ENCODE measurements at places on chromosomes 11 and 22.

DNA sequence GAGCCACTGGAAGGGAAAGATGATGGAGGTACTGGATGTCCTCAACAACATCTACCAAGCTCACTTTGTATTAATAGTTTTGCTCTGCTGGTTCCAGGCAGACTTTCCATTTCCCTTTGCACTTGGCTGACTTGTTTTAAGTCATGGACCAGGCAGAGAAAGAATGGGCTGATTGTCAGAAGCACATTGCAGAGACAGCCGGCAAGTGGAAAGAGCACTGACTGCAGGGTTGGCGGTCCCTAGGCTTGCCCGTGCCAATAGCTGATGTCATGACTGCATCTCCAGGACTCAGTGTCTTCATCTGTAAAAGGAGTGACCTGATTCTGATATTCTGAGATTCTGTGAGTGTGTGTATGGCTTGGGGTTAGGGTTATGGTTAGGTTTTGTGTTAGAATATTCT lies 20.9 kb upstream of the NNMT start:
- DNase-seq, result no peak

- DNase-seq, result no peak
These were observed 29.6 kb upstream of the TBCEL start for GRCh38 chr11:120994091-120994859.

- peak; percentile 57 for DNase-seq
These were observed 1.9 kb downstream of the PIWIL3 start for GRCh38 chr22:24772493-24773220.

GRCh38 chr11:62832336-62833234 lies at the start of gene TEX54:
TSS of gene TEX54 (minus strand) at chr11:62832841.
- peak; percentile 19 for DNase-seq

- no peak for DNase-seq
These were observed 294.2 kb downstream of the NELL1 start for GRCh38 chr11:20963596-20963995.

DNA sequence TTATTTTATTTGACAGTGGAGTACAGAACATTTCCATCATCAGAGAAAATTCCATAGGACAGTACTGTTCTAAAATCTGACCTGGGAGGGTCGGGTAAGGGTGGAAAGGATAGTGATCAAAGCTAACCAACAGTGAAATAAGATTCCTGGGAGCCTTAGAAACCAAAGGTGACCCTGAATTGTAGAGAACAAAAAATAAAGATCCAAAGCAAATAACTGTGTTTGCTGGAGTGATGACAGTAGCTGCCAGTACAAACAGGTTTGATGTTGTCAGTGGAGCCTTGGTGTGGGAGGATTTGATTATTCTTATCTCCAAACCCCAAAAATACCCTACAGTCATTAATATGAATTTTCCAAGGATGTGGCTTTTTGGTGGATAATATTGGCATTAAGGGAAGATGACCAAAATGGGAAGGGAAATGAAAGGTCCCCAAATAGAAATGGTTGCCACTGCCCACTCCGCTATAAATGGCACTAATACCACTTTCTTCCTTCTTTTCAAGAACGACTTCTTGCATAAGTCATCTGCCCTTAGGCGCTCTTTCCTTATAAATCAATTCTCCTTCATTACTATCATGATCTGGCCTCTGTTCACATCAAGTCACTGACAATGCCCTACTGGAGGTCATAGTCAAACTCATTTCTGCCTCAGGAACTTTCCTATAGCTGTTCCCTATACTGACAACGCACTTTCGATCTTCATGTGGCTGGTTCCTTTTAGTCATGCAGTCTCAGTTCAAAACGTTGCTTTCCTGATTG lies 44.4 kb downstream of the EHF start:
- no peak for DNase-seq

DNA sequence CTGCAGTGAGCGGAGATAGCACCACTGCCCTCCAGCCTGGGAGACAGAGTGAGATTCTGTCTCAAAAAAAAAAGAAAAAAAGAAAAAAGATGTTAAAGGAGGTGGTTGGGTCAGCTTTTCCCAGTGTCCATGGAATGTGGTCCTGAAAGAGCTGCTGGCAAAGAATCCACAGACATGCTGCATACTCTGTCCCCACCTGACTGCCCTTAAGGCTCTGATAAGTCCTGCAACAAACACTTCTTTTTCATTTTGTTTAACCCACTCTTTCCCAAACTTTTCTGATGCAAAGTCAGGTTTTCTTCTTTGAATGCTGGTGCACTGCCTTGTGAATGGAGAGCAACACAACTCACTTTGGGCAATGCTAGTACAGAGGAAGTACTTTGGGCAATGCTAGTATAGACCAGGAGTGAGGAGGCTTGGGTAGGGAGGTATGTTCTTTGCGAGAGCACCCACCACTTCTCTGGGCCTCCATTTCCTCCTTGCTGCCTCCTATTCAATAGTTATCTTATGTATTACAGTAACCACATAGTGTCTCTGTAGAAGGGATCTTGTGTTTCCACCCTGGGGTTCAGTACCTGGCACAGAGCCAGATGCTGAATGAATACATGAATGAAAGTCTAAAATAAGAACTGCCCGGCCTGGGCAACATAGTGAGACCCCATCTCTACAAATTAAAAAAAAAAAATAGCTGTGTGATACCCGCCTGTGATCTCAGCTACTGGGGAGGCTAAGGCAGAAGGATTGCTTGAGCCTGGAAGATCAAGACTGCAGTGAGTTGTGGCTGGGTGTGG lies 18.9 kb downstream of the LIF start:
- DNase-seq, result no peak

- DNase-seq, result peak; percentile 29
These were observed 63.0 kb downstream of the RELT start for GRCh38 chr11:73439002-73439843.

GRCh38 chr22:23403152-23403719 lies 176.9 kb downstream of the IGLL1 start:
- DNase-seq, result no peak

GRCh38 chr22:23632178-23632577 lies at the start of gene DRICH1:
TSS of gene DRICH1 (minus strand) at chr22:23632321. CDS start at chr22:23632023, 298 bp downstream.
- DNase-seq, result no peak

GRCh38 chr11:128643661-128644317 lies 50.1 kb upstream of the FLI1 start:
- DNase-seq, result no peak

Measured in BE2C (cell line).